ENCODE measurements at places on chromosomes 11 and 22.

DNA sequence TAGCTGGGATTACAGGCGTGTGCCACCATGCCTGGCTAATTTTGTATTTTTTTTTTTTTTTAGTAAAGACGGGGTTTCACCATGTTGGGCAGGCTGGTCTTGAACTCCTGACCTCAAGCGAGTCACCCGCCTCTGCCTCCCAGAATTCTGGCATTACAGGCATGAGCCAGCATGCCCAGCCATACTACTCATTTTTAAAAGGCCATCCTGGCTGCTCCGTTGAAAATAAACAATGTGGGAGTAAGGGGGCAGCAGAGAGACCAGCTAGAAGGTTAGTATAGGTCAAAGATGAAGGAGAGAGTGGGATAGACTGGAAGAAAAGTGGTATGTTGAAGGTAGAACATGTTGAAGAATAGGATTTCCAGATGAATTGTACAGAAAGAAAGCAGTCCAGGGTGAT lies 17.6 kb upstream of the LIN7C start:
- DNase-seq: no peak

DNA sequence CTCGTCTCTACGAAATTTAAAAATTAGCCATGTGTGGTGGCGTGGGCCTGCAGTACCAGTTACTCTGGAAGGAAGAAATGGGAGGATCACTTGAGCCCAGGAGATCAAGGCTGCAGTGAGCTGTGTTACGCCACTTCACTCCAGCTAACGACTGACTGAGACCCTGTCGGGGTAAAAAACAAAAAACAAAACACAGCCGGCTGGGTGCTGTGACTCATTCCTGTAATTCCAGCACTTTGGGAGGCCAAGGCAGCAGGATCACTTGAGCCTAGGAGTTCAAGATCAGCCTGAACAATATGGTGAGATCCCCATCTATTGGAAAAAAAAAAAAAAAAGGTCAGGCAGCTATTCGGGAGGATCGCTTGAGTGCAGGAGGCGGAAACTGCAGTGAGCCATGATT lies 2.4 kb downstream of the PAFAH1B2 start:
- DNase-seq: no peak

DNA sequence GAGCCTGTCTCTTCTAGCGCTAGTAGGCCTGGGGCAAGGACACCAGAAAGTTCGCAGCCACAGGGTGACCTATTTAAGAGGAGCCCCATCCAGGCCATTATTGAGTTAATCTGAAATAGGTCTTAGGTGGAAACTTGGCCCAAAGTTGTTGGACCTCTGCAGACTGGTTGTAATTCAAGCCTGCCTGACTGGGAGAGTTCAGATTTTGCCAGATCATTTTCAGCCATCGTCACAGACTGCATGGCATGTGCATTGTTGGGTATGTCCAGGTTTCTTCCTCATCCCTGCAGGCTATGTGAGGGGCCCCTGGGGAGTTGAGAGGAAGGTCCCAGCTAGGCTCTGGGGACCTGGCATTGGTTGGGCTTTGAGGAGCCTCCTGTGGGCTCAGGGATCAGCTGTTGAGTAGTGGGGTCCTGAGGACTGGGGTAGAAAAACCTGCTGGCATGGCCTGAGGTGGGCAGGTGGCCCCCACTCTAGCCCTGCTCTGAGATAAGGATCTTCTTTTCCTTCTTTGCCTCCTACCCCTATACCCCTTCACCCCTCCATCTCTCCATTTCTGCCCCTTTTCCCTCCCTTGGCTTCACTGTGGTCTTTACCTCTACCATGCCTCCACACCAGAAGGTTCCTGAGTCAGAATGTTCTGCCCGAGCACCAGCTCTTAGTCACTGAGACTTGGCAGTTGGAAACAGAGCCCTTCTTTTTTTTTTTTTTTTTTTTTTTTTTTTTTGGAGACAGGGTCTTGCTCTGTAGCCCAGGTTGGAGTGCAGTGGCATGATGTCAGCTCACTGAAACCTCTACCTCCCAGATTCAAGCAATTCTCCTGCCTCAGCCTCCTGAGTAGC lies 112.7 kb downstream of the MORC2 start:
- DNase-seq: no peak

- DNase-seq: peak; percentile 24
Observed at GRCh38 chr11:15123849-15124248, 9.1 kb downstream of the INSC start.

- no peak for DNase-seq
Observed at GRCh38 chr22:17827466-17827865, 53.2 kb upstream of the BID start.

DNA sequence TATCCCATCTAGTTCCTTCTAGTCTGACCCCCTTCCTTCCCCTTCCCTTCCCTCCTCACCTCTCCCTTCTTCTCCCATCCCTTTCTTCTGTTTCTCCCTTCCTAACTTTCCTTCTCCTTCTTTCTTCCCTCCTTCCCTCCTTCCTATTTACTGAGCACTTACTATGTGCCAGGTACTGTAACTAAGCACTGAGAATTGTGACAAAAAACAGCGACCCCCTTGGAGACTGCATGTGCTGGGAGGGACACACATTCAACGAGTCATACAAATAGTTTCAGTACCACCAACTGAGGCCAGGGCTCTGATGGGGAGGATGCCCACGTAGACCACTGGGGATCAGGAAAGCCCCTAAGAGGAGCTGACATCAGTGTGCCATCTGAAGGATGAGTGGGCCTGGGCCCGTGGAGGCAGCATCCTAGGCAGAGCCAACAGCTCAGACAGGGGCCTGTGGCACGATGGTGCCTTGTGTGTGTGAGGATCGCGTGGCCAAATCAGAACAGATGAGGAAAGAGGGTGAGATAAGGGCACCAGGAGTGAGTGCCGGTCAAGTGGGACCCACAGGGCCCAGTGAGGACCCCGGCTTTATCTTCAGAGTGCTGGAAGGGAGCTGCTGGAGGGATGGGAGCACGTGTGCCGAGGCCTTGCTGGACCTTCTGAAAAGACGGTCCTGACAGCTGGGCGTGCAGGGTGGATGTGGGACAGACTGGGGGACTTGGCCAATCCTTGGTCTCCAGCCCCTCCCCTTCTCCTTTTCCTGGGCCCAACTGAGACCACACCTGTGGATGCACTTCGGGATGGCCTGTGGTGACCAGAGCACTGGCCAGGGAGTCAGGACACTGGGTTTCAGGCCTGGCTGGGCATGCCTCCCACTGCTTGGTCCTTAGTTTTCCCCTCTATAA lies 38.4 kb upstream of the CRYBB3 start:
- no peak for DNase-seq

GRCh38 chr11:18697576-18697975 lies 1.0 kb upstream of the TMEM86A start:
- DNase-seq: no peak

DNA sequence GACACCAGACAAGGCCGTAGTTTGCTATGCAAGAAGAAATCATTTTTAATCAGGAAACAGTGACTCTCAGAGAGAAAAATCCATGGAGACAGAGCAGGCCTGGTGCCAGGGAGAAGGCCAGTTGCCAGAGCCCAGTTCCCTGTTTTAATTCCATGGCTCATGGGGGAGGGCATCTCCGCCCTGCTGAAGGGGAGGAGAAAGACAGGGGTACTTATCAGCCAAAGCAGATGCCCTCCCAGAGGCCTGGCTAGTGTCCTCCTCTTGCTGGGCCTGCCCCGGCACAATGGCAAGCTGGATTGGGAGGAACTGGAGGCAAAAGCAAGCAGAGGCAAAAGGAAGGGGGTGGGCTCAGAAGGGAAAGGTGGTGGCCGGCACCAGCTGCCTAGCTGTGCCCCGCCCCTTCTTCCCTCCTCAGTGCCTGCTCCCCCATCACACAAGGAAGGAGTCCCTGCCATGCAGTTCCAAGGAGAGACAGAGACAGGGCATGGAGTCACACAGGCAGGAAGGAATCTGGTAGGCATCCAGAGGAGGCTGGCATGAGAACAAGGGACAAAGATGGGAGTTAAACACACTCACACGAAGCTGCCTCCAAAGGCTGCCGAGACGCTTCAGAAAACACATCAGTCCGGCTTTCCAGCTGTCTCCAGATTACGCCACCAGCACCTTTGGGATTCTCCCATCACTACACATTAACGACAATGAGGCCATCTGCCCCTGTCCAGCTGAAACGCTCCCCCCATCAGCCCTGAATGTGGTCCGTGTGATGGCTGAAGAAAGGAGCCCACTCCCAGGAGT lies 591.8 kb downstream of the BUD13 start:
- DNase-seq: no peak

GRCh38 chr22:40290516-40290915 lies 55.8 kb upstream of the ADSL start:
- DNase-seq: no peak

DNA sequence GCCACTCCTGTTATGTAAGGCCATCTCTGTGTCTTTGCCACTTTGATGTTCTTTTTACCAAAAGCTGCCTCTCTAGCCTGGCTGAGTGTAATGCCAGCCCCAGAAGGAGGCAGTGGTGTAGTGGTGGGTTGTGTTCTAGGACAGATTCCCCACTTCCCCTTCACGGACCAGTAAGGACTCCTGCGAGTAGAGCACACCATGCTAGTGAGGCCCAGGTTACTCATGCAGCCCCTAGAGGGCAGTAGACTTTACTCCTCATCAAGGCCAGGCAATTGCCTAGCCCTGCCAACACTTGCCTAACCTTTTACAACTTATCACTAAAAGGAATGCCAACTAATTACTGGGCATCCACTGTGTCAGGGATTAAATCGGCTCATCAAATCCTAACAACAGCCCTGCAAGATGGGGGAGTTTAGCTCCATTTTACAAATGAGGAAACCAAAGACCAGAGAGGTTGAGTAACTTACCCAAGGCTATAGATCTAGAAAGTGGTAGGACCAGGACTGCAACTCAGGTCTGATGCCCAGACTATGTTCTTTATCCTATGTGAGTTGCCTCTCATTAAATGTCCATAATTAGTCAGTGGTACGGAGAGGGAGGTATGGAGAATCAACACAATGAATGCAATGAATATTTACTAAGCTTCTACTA lies 75.3 kb downstream of the APIP start:
- DNase-seq: peak; percentile 50

- no peak for DNase-seq
Observed at GRCh38 chr11:128552783-128553661, 34.3 kb downstream of the ETS1 start.

DNA sequence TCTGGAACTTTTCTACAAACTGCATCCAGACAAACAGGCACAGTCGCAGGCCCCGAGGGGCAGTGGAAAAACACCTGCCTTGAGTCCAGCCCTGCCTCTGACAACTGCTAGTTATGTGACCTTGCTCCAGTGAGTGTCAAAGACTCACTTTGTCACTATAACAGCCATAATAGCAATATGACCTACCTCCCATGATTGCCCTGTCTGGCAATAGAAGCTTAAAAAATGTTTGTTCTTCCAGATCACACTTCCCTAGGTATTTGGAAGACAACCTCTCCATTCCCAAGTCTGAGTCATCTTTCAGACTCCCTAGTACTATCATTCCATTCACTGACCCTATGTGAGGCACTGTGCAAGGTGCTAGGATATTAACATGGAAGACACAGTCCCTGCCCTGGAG lies 74.5 kb downstream of the RPL27A start:
- DNase-seq: no peak

DNA sequence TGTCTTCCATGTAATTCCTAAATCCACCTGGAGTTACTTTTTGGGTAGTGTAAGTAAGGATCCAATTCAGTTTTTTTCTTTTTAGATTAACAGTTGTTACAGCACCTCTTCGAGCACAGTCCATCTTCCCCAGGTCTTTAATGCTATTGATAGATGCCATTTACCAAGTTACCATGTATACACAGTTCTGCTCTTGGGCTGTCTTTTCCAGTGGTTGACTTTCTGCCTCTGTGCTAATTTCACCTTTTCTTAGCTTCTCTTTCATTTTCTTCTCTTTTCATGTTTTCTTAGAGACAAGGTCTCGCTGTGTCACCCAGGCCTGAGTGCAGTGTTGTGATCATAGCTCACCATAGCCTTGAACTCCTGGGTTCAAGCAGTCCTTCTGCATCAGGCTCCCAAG lies 12.0 kb downstream of the ATXN10 start:
- no peak for DNase-seq

DNA sequence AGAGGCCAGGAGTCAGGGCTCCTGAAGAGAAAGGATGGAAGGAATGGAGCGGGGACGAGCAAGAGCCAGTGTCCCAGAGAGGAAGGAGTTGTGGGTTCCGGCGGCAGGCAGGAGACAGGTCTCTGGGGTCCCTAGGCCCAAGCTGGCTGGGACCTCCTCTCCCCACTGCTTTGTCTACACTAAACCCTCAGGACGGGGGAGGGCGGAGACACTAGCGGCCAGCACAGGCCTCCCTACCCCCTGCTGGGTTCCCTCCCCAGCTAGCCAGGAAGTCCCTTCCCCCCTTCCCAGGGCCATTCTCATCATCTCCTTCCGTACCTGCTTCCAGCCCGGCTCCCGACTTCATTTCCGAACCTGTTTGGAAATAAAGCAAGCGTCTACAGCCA lies 79.5 kb downstream of the ST3GAL4 start:
- no peak for DNase-seq

- no peak for DNase-seq
Observed at GRCh38 chr11:88122956-88123355, 52.3 kb downstream of the RAB38 start.

DNA sequence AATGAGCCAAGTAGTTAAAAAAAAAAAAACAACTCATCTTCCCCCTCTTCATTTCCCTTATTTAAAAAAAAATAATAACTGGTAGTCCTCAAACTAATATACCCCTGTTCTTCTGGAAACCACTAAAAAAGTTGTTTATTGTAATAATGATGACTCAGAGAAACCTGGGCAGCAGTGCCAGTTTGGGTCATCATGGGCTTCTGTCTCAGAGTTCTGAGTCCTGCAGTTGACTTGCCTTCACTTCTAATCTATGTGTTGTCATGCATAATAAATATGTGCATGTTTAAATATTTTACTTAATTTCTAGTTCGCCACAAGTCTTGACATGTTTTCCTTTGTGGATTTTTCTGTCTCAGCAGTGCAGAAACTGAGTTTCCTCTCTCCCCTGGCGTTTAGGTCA lies 46.8 kb downstream of the PPP2R1B start:
- no peak for DNase-seq

DNA sequence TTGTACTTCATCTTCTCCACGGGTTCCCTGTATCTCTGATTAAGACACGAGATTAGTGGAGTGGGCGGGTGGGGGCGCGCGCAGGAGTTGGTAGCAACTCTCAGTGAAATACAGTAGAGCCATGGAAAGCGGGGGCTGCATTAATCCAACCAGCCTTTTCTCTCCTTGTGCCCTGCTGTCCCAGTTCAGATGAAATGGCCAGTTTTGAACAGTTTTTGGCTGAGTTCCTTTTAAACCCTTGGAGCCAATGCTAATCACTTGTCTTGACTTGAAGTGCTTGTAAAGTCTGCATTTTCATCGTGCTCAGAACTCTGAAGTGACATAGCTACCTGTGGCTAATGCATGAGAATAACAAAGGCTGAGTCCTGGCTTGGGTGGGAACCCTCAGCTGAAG lies 734 bp upstream of the TMEM123 start:
- DNase-seq: no peak

- no peak for DNase-seq
Observed at GRCh38 chr11:11786771-11787170, 55.0 kb upstream of the USP47 start.

DNA sequence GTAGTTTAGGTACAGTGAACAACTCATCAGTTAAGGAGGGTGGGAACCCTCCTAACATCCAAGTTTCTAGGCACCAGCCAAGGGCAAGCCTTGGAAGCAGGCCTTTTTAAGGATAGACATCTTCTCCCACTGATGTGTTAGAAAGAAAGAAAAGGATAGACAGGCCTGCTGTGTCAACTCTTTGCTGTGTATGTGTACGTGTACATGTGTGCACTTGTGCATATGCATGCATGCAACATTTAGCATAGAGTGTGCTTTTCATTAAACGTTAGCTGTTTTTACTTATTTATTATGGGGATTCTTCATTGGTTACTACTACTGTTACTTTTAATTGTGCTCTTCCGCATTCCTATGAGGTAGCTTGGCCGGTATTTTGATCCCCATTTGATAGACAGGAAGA lies 36.1 kb downstream of the RNF169 start:
- DNase-seq: no peak

Data from LoVo (cell line).